Neuronal stem cell (in vitro differentiated cells): ENCODE measurements at places on chromosomes 11 and 22.
A peak's percentile ranks its signal among the peaks of the same experiment; 100 is the strongest.

GRCh38 chr11:63621071-63621470, 6.8 kb upstream of the PLAAT3 start:
- no peak for DNase-seq

GRCh38 chr22:18980829-18981228, 44.7 kb upstream of the PRODH start:
- no peak for DNase-seq

- DNase-seq = peak; percentile 88
These were observed 252.0 kb downstream of the CTTN start for GRCh38 chr11:70650075-70650909.

- DNase-seq = no peak
These were observed 2254.0 kb downstream of the LRRC4C start for GRCh38 chr11:39205236-39205995.

- peak; percentile 98 for DNase-seq
These were observed at the start of gene NCAM1 for GRCh38 chr11:112961146-112961668. Gene NCAM1 (plus strand): TSS chr11:112961420.
